ENCODE measurements at places on chromosomes 2 and 18. TPM values are rescaled to one million over a fixed set of nuclear protein-coding genes. Genes with fewer than 3 reads are reported as not detected.

HJURP gene
- total RNA-seq = 6.9 TPM

GPR39 gene
- total RNA-seq = 1.0 TPM

BBS5 gene
- total RNA-seq = 3.3 TPM

UNC80 gene
- total RNA-seq = 9.0 TPM

MPP4 gene
- total RNA-seq = 0.25 TPM

CCNT2 gene
- total RNA-seq = 70.0 TPM

AFF3 gene
- total RNA-seq = 125 TPM

CNTNAP5 gene
- 22.0 TPM for total RNA-seq

B3GNT7 gene
- total RNA-seq = 0.27 TPM

IL1F10 gene
- total RNA-seq = not detected

EPC2 gene
- total RNA-seq = 40.9 TPM

TSHZ1 gene
- 5.3 TPM for total RNA-seq

C2orf15 gene
- total RNA-seq = 0.34 TPM

CDH7 gene
- 1.6 TPM for total RNA-seq

DOK6 gene
- total RNA-seq = 19.7 TPM

ABHD1 gene
- not detected for total RNA-seq

- DNase-seq = no peak
Measured at GRCh38 chr18:34957119-34957863, 83.9 kb upstream of the MAPRE2 start.

DNA sequence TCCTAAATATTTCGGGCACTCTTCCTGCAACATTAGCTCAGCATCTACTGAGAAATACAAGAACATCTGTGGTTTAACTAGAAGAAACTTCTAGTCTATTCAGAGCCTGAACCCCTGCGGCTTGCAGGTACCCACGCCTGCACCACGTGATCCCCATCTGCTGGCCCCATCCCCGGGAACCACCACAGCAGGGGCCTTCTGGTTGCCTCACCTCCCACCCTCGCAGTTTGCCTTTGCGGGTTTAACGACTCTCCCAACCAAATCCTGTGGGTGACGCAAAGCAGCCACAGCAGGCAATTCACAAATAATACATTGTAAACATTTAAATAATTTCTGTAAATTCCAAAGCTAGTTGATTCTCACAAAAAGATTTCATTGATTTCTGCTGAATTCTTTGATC is 90.2 kb upstream of the TMEM18 start:
- DNase-seq = no peak

DNA sequence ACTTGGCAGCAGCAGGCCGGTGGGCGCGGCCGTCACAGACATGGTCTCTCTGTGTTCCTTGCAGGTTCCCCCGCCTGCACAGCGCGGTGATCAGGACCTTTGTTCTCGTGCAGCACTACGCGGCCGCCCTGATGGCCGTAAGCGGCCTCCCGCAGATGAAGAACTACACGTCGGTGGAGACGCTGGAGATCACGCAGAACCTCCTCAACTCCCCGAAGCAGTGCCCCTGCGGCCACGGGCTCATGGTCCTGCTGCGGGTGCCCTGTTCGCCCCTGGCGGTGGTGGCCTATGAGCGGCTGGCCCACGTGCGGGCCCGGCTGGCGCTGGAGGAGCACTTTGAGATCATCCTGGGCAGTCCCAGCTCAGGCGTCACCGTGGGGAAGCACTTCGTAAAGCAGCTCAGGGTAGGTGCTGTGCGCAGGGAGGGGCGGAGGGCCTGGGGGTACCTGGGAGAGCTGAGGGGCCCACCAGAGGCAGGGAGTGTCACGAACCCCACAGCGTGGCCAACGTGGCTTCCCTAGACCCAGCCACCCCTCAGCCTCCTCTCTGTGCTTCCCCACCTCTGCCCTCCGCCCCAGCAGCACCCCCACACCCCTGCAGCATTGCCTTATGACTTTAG is 59.3 kb downstream of the NTSR2 start:
- DNase-seq = no peak

- no peak for DNase-seq
Measured at GRCh38 chr2:20836521-20836920, 13.6 kb upstream of the LDAH start.

DNA sequence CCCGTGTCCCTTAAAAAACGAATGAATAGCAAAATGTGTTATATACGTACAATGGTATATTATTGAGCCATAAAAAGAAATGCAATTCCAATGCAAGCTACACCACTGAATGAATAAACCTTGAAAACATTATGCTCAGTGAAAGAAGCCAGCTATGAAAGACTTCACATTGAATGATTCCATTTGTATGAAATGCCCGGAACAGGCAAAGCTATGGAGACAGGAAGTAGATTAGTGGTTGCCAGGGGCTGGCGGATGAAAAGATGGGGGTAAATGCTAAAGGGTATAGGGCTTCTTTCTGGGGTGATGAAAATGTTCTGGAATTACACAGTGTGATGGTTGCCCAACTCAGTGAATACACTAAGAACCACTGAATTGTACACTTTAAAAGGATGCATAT is 113.3 kb downstream of the NOL10 start:
- DNase-seq = no peak

- DNase-seq = no peak
Measured at GRCh38 chr2:238431-238830, 25.4 kb downstream of the SH3YL1 start.

GRCh38 chr18:23861805-23862470 is 152.6 kb upstream of the TTC39C start:
- DNase-seq = no peak

DNA sequence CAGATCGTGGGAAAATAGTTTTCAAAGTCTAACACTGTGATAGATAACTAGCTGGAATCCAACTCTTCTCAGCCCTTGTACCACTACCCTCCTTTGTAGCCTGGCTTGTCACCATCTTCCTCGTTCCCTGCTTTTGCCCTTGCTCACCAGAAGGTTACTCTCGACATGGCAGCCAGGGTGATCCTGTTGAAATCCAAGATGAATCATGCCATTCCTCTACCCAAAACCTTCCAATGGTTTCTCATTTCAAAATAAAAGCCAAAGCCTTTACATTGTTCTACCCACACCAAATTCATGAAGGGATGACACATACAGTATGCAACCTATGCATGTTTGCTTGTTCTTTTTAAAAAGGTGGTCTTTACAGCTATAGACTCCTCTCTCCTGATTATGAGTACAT is 45.7 kb downstream of the STAT4 start:
- DNase-seq = no peak

- DNase-seq = peak; percentile 17
Measured at GRCh38 chr2:213065583-213066442, 85.6 kb downstream of the IKZF2 start.

DNA sequence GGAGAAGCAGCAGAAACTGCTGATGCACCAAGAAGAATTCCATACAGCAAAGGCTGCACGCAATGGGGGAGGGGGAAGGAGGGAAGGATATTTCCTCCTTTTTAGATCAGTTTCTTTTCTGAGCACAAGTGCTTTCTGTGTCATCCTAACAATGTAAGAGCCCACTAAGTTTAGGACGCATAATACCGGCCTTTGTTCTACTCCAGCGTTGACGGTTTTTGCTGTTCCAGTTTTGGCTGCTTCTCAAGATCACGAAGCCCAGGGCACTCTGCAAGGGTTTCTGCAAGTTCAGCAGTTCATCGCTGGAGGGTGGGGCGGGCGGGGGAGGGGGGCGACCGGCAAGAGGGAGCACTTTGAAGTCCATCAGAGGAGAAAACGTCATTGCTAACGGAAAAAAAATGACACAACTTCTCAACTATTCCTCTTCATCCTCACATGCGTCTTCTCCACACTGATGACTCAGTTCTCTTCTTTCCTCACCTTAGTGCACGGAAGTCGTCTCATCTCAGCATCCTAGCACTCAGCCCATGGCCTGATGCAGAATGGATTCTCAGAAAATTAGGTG is 8.7 kb downstream of the FAM178B start:
- no peak for DNase-seq

- DNase-seq = no peak
Measured at GRCh38 chr2:223148516-223148915, 96.5 kb downstream of the KCNE4 start.

DNA sequence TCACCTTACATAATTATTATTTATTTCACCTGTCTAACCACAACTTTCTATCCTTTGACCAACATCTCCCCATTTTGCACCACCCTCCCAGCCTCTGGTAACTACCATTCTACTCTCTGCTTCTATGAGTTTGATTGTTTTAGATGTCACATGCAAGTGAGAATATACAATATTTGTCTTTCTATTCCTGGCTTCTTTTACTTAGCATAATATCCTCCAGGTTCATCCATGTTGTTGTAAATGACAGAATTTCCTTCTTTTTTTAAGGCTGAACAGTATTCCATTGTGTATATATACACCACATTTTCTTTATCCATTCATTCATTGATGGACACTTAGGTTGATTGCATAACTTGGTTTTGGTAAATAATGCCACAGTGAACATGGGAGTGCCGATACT is 24.0 kb downstream of the PPM1B start:
- DNase-seq = no peak

DNA sequence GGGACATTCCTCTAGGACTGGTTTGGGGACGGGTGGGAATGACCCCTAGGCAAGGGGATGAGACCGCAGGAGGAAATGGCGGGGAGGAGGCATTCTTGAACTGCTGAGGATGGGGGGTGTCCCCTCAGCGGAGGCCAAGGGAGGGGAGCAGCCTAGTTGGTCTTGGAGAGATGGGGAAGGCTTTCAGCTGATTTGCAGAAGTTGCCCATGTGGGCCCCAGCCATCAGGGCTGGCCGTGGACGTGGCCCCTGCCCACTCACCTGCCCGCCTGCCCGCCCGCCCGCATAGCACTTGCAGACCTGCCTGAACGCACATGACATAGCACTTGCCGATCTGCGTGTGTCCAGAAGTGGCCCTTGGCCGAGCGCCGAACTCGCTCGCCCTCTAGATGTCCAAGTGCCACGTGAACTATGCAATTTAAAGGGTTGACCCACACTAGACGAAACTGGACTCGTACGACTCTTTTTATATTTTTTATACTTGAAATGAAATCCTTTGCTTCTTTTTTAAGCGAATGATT is 4.9 kb downstream of the INHBB start:
- DNase-seq = no peak

DNA sequence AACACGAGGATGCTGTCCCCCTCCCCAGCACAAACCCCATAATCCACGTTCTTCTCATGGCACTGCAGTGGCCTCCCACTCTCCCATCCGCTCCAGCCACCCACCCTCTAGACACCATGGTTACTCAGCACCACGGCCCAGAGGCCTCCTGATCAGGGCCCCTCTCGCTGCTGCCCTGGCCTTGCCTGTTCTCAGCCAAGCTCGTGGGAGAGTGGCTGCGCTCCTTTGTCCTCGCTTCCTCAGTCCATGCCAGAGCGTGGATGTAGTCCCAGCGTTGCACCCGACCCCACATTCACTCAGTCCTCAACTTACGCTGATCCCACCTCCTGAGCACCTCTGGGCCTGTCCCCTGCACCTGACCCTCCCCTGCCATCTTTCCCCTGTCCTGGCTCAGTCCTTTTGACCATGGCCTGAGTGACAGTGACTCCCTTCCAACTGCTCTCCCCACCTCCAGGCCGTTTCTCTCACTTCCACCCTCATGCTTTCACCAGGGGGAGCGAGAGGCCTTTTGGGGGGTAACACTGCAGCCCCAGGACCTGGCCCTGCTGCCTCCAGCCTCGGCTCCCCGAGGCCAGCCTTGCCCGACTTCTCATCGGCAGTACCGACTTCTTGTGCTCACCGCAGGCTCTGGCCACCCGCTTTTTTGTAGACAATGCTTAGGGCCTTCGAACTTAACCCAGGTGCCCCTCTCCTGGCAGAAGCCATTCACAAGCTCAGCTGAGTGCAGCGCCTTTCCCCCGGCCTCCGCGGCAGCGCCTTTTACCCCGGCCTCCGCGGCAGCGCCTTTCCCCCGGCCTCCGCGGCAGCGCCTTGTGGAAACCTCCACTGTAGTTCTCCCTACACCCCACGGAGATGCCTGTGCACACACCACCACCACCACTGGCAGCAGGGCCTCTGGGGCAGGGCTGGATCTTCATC is 131.4 kb downstream of the CLIP4 start:
- no peak for DNase-seq

GRCh38 chr2:238420442-238420841 is 6.3 kb upstream of the ASB1 start:
- DNase-seq = no peak

- no peak for DNase-seq
Measured at GRCh38 chr18:36314098-36314497, 16.6 kb downstream of the FHOD3 start.

- DNase-seq = no peak
Measured at GRCh38 chr2:144615866-144616565, 96.1 kb upstream of the ZEB2 start.

DNA sequence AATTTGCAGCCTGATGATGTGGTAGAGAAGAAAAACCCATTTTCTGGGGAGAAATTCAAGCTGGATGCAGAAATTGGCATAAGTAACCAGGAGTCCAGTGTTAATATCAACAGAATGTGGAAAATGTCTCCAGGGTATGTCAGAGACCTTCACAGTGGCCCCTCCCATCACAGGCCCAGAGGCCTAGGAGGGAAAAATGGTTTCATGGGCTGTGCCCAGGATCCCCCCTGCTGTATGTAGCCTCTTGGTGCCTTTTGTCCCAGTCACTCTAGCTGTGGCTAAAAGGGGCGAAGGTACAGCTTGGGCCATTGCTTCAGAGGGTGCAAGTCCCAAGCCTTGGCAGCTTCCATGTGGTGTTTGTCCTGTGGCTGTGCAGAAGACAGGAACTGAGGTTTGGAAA is 40.2 kb downstream of the CACNB4 start:
- DNase-seq = no peak

- DNase-seq = no peak
Measured at GRCh38 chr2:58900246-58901027, 659.3 kb upstream of the FANCL start.

GRCh38 chr18:11899063-11899462 is 9.1 kb downstream of the MPPE1 start:
- DNase-seq = no peak

GRCh38 chr2:97993926-97994325 is 1.8 kb downstream of the TMEM131 start:
- DNase-seq = no peak

DNA sequence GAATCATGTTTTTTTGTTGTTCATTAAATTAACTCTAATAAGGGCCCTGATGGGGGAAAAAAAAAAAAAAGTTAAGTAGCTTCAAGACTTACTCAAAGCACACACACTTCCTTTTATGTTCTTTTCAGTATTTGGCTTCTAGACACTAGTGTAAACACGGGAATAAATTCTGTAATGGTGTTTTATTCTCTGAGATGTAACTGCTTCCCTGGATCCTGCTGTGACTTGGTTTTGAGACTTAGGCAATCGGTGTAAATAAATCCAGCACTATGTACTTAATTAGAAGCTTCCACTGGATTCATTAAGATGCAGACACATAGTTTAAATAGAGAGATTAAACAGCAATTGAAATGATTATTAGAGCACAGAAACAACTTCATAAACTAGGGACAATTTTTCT is 26.1 kb upstream of the AP1S3 start:
- DNase-seq = no peak

All from glutamatergic neuron (in vitro differentiated cells).